Stomach (tissue), 19 donors: ENCODE measurements at places on chromosomes 6 and 20. TPM values are rescaled to one million over a fixed set of nuclear protein-coding genes. Genes with fewer than 3 reads are reported as not detected.

TNFRSF21 gene
- 112 TPM for total RNA-seq

OR12D3 gene
- total RNA-seq: not detected

ZKSCAN8 gene
- 11.1 TPM for total RNA-seq

DNMT3B gene
- not detected for total RNA-seq

HLA-F gene
- 85.2 TPM for total RNA-seq

TBC1D32 gene
- total RNA-seq: 2.3 TPM

SRSF12 gene
- 6.8 TPM for total RNA-seq

FAM110A gene
- total RNA-seq: 0.58 TPM

OR2B6 gene
- not detected for total RNA-seq

SRMS gene
- total RNA-seq: 3.5 TPM

SLC13A3 gene
- total RNA-seq: 3.8 TPM

DEF6 gene
- total RNA-seq: 14.6 TPM

MUCL3 gene
- total RNA-seq: 70.3 TPM

FHL5 gene
- 25.1 TPM for total RNA-seq

SLC22A2 gene
- not detected for total RNA-seq

CNBD2 gene
- 8.8 TPM for total RNA-seq

SCAND1 gene
- total RNA-seq: 221 TPM

VSTM2L gene
- 2.6 TPM for total RNA-seq

SRF gene
- 10.5 TPM for total RNA-seq

PRR18 gene
- not detected for total RNA-seq
